ENCODE measurements at places on chromosomes 3 and 15.
A peak's percentile ranks its signal among the peaks of the same experiment; 100 is the strongest.

DNA sequence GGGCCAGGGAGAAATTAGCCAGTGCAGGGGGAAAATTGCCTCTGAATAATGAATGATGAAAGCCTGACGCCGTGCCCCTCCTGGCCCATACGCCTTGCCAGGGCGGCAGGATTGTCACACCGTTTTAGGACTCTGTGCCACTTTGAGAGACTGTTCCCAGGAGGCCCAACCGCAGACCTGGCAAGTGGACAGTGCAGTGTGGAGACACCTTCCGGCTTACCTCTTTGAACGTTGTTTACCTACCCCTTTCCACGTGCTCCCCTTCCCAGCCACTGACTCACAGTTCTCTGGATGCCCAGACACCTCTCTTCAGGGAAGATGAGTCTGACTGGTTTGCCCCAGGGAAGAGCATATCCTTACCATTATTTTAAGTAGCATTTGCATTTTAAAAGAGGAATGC is 84.0 kb upstream of the PXYLP1 start:
- peaks cover 9% of the 10 kb centered on the region for H3K36me3 ChIP-seq
- H3K4me1 ChIP-seq: peaks cover 23% of the 10 kb centered on the region
- no peaks in the 10 kb centered on the region for H3K27me3 ChIP-seq
- peak overlapping the region; percentile 68 for H3K27ac ChIP-seq
- no peak for DNase-seq

DNA sequence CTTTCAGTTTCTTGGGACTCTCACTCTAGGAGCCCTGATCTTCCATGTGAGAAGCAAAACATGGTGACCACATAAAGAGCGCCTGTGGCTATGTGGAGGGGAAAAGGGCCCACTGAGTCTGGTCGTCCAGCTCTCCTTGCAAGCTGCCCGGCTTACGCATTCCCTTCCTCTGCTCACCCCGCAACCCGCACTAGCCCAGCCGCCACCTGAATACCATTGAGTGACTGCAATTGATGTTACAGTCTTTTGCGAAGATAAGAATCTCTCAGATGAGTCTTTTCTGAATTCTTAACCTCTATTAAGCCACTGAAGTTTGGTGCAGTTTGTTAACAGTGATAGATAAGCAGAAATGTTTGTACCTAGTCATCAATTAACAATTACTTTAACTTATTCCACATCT is 589.0 kb upstream of the DPPA4 start:
- H3K4me3 ChIP-seq: no peak overlapping the region
- no peaks in the 10 kb centered on the region for H3K36me3 ChIP-seq
- no peak overlapping the region for H3K27ac ChIP-seq
- H3K27me3 ChIP-seq: no peaks in the 10 kb centered on the region
- peaks cover 35% of the 10 kb centered on the region for H3K4me1 ChIP-seq
- no peak for DNase-seq

- H3K4me1 ChIP-seq: peaks cover 12% of the 10 kb centered on the region
- H3K27ac ChIP-seq: no peak overlapping the region
- DNase-seq: no peak
- H3K4me3 ChIP-seq: no peak overlapping the region
Observed at GRCh38 chr3:114078126-114078525, 21.6 kb downstream of the QTRT2 start.

- H3K4me3 ChIP-seq: no peak overlapping the region
- H3K4me1 ChIP-seq: no peaks in the 10 kb centered on the region
- H3K36me3 ChIP-seq: no peaks in the 10 kb centered on the region
- no peak overlapping the region for H3K27ac ChIP-seq
- H3K27me3 ChIP-seq: no peaks in the 10 kb centered on the region
Observed at GRCh38 chr3:142009029-142009428, 132.6 kb downstream of the ATP1B3 start.

DNA sequence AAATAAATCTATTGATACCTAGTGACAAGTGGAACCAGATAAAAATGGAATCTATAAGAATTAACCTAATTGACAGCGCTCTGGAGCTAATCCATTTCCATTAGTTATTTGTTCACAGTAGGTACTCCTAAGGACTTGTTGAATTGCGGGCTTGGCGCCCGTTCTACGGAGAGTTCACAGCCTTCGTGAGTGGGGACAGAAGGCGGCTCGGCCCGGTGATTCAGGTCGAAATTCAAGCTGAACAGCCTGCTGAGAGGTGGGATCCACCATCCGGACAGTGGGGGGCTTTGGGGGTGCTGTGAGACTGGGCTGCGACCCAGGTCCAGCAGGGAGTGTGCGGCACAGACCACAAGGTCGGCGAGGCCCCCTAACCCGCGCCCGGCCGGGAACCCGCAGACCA is 779 bp upstream of the CTNNB1 start:
- peak overlapping the region; percentile 93 for H3K4me3 ChIP-seq
- peaks cover 7% of the 10 kb centered on the region for H3K27me3 ChIP-seq
- H3K36me3 ChIP-seq: no peaks in the 10 kb centered on the region
- no peak for DNase-seq
- H3K4me1 ChIP-seq: peaks cover 35% of the 10 kb centered on the region
